Purkinje cell (primary cell): ENCODE measurements at places on chromosomes 1 and 21. TPM values are rescaled to one million over a fixed set of nuclear protein-coding genes. Genes with fewer than 3 reads are reported as not detected.

Gene NCAM2
- polyA plus RNA-seq, result 112 and 116 TPM in 2 replicates

Gene NFASC
- 17.5 and 19.3 TPM in 2 replicates for polyA plus RNA-seq

Gene PDC
- 0.83 TPM in 1 of 2 replicates, not detected in the other for polyA plus RNA-seq

Gene HCN3
- 1.5 and 4.9 TPM in 2 replicates for polyA plus RNA-seq

Gene RNU1-1
- polyA plus RNA-seq, result not detected in 2 replicates

Gene FAM229A
- not detected in 2 replicates for polyA plus RNA-seq

Gene GALE
- 7.6 and 9.9 TPM in 2 replicates for polyA plus RNA-seq

Gene KCNN3
- polyA plus RNA-seq, result 1.2 and 1.4 TPM in 2 replicates

Gene PTPRC
- 0.04 and 1.3 TPM in 2 replicates for polyA plus RNA-seq

Gene SLC37A1
- 8.6 and 18.5 TPM in 2 replicates for polyA plus RNA-seq

Gene GUCA2A
- polyA plus RNA-seq, result not detected in 2 replicates

Gene S100A1
- polyA plus RNA-seq, result not detected in 2 replicates

Gene GJC2
- 0.17 and 0.28 TPM in 2 replicates for polyA plus RNA-seq

Gene WLS
- polyA plus RNA-seq, result 28.3 and 32.5 TPM in 2 replicates

Gene KDF1
- polyA plus RNA-seq, result not detected in 2 replicates

Gene ACTN2
- 1.0 and 5.0 TPM in 2 replicates for polyA plus RNA-seq

Gene RGS2
- 41.1 and 45.1 TPM in 2 replicates for polyA plus RNA-seq

Gene TDRD10
- polyA plus RNA-seq, result not detected in 2 replicates

Gene OSCP1
- 51.8 and 57.1 TPM in 2 replicates for polyA plus RNA-seq

Gene SPRR2A
- not detected in 2 replicates for polyA plus RNA-seq

Gene AHCTF1
- 6.2 and 15.0 TPM in 2 replicates for polyA plus RNA-seq

Gene DCST1
- polyA plus RNA-seq, result not detected in 2 replicates
